G401 (cell line): ENCODE measurements at places on chromosomes 2 and 18. TPM values are rescaled to one million over a fixed set of nuclear protein-coding genes. Genes with fewer than 3 reads are reported as not detected.
A peak's percentile ranks its signal among the peaks of the same experiment; 100 is the strongest.

- DNase-seq, result no peak
These were observed 12.9 kb downstream of the CYS1 start for GRCh38 chr2:10067330-10067729.

CCDC141 gene
- total RNA-seq, result 0.20 and 1.2 TPM in 2 replicates

DNA sequence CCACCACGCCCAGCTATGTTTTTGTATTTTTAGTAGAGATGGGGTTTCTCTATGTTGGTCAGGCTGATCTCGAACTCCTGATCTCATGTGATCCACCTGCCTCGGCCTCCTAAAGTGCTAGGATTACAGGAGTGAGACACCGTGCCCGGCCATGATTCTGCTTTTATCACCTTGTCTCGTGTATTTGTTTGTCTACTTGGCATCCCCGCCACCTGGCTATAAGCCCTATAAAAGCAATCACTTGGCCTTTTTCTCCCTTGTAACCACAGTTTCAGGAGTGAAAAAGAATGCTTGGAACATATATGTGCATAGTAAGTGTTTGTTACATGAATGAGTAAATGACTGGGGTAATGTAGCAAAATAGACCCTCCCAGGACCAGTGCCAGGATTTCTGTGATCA, 77.5 kb upstream of the PAPOLG start:
- no peak for DNase-seq

DNA sequence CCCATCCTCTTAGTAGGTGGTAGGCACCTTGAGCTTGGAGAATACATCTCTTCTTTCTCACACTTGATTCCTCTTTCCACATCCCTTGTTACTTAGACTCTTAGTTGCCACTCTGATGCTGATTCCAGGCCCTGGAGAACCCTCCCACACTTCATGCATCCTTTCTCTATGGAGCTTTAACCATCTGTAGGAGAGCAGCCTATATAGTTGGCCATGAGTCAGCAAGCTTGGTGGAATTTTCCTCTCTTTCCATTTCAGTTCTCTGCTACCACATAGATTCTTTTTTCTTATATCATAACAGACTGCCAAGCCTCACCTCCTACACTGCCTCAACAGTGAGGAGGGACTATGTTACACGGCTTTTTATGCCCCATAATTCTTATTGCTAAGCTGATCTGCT, 851.6 kb upstream of the CDH2 start:
- no peak for DNase-seq

MYO5B gene
- not detected in 2 replicates for total RNA-seq

DNA sequence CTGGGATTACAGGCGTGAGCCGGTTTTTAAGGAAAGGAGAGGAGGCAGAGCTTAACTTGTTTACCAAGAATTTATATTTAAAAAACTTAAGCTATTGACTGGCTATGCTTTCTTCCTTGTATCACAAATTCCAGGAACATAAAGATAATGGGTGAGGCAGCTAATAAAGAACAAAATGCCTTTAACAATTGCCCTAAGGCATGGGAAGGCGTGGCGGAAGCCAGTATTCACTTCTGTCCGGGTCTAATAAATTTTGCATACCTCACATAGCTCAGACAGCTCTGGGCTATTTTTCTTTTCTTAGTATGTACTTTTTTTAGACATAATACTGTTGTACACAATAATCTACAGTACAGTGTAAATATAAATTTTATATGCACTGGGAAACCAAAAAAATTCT, 1.0 kb upstream of the LDAH start:
- DNase-seq, result no peak

- peak; percentile 18 for DNase-seq
These were observed 24.2 kb upstream of the RHOB start for GRCh38 chr2:20422402-20423271.

AOX1 gene
- total RNA-seq, result not detected in 2 replicates

DNA sequence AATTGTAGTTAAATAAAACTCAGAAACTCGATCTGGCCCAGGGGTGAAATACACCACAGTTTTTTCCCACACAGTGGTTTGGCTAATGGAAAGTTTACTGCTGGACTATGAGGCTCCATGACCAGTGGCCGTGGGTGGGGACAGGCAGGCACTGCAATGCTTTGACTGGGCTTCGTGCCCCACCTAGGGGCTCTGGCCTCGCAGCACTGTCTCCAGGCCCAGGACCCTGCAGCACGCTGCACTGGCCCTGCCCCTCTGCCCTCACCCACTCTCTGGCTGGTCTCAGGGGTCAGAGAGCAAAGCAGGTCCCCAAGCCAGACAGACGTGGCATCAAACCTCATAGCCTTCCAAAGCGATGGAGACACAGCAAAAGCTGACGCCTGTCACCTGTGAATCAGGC, 13.4 kb upstream of the B3GNT7 start:
- DNase-seq, result no peak

DNA sequence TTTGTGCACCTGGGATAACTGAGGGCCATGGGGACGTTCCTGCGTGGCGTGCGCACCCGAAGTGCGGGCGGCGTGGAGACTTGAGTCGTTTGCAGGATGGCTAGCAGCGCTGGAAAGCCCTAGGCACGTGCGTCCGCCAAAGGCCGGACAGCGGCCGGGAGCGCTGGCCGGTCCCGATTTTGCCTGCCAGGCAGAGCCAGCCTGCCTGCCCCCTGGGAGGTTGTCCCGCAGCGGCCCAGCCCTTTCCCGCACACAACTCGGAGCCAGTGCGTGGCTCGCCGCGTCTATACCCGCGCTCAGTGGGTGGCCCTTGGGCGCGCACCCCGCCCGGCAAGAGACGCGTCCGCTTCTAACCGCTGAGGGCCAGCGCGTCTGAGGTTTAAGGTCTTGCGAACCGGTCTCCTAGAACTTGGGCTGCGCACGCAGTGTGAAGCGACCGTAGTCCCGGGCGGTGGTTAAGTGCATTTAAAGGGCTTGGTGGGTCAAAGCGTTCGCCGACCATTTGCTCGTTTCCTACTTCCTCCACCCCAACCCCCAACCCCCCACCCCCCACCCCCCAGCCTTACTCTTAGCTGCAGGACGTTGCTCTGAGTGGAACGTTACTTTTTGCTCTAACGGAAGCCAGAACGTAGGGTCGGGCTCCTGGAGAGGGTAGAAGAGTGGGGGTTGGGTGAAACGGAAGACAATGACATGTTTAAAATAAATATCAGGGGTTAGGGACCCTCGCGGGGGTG, 627 bp downstream of the CDCA7 start:
- DNase-seq, result peak; percentile 4

GRCh38 chr2:207040696-207041095, 101.4 kb downstream of the CPO start:
- no peak for DNase-seq

DNA sequence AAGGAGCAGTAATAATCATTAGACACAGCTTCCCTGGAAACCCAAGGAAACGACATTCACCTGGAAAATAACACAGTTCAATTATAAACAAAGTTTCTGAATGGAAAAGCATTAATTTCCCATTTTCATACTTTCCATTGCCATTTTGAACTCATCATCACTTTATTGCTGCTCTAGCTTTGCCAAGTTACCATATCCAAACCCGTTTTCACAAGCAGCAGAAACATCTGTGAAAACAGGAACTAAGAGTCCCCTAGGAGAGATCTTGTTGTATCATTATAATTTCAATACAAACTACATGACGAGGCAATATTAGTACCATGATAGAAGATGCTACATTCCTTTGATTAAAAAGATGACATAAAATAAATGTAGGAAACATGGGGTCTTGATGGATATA, 597.0 kb upstream of the NRXN1 start:
- DNase-seq, result no peak

ELOA2 gene
- not detected in 2 replicates for total RNA-seq

GRCh38 chr2:179963626-179964025, 43.5 kb downstream of the CWC22 start:
- DNase-seq, result no peak

GRCh38 chr18:22846088-22846683, 86.9 kb upstream of the RBBP8 start:
- peak; percentile 9 for DNase-seq

DNA sequence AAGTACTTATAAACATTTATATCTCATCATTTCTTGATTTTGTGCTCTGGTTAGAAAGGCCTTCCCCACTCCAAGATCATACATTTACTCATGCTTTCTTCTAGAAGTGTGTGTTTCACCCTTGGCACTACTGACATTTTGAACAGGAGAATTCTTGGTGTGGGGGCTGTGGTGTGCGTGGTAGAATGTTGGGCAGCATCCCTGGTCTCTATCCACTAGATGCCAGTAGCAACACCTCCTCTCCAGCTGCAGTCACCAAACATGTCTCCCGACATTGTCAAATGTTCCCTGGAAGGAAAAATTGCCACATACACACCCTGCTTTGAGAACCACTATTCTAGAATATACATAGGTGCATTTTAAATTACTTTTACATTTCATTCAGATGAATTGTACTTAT, 8.7 kb upstream of the TGIF1 start:
- DNase-seq, result no peak

DNA sequence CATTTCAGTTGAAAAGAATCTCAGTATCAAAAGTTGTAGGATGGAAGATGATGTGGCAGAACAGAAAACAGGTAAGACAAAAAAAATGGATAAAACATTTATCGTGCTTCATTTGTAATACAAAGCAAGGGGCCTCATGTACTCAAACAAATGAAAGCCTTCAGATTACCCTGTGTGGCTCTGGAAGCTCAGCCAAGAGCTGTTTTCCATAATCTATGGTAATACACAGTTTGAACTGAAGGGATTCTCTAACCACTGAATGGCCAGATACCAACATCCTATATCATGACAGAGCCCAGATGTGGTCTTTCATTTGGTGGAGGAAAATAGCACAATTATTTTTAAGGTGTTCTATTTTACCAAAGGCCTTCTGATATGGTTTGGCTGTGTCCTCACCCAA, 272.1 kb upstream of the RND3 start:
- DNase-seq, result no peak
